ENCODE measurements at places on chromosomes 11 and 22.

DNA sequence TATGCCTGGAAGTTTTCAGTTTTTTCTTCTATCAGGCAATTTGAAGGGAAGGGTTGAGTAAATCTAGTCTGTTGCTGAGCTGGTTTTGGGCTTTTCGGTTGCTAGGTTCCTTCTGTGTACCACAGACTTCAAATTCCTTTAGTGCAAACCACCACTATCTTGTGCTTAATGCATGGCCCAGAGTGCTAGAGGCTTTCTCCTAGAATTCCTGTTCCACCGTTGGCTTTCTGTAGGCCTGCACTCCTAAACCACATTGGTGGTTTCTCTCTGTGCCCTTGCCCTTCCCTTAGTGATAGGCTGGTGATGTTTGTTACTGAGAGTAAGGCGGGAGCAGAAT lies 47.1 kb upstream of the CTSC start:
- no peak for DNase-seq

DNA sequence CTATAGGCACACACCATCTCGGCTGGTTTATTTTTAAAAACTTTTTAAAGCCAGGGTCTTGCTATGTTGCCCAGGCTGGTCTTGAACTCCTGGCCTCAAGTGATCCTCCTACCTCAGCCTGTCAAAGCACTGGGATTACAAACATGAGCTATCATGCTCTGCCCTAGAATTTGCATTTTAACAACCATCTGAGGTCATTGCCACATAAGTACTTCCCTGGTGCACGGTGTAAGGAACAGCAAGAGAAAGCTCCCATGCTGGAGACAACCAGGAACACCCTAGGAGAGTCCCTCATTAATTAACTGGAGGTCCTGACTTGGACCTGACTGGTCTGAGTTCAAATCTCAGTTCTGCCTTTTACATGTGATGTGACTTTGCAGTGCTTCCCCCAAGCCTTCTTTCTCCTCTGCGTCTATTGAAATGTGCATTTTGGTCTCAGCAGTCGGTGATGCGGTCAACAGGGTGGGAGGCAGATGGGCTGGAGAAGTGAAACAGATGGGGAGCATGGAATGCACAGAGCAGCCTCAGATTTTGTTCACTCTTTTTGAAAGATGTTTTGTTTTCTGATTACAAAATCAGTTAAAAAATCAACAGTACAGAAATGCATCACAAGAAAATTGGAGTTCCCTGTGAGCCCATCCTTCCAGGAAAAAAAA lies 146.5 kb downstream of the MYO18B start:
- DNase-seq = no peak

DNA sequence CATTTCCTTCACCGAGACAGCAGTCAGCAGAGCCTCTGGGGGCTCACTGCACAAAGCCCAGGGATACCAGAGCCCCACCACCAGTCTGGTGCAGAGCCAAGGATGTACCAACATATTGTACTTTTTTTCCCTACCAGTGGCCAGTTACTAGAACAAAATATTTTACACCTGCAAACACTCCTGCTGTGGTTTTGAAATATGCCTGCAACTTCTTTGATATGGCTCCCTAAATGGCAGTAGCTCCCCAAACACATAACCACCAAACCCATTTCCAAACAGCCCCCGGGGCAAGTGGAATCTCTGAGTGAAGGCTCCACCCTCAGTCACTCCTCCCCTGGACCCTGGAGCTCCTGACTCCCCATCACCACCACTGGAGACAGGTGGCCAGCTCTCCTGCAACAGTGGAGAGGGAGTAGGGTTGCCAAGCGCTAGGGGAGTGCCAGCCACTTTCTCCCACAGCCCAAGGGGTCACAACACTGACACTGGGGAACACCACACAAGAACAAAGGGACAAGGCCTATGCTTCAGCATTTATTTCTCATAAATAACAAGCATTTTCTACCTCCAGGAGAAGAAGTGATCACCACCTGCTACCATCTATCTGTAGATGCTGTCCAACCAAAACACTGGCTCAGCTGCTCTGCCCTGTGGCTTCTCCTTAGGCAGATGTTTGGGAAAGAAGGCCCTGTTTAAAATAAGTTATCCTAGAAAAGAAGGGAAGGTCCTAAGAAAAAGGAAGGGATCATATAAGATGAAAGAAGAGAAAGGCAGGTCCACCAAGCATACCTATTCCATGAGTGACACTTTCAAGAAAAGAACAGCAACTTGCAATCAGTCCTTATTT lies 15.1 kb downstream of the DGCR2 start:
- DNase-seq = no peak

- DNase-seq = no peak
Measured at GRCh38 chr11:128901653-128902514, 10.7 kb downstream of the KCNJ5 start.

GRCh38 chr11:114183044-114183511 lies 113.1 kb upstream of the NNMT start:
- DNase-seq = peak; percentile 60

DNA sequence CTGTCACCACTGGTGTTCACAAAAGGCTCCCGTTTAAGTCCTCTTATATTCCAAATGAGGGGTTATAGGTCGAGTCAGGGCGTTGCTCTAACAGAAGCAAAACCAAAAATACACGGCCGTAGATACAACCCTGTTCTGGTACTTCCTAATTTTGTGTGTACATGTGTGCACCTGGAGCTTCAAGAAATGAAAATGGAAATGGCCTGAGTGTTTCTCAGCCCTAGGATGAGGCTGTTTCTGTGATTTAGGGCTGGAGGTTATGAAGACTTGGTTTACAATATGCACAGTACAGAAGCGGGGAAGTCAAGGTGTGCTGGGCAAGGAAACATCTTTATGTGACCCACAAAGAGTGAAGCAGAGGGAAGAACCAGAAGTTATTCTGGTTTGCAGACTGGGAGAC lies 110.4 kb upstream of the OR4B1 start:
- DNase-seq = no peak

- DNase-seq = no peak
Measured at GRCh38 chr22:23113067-23113846, 28.5 kb downstream of the RSPH14 start.

DNA sequence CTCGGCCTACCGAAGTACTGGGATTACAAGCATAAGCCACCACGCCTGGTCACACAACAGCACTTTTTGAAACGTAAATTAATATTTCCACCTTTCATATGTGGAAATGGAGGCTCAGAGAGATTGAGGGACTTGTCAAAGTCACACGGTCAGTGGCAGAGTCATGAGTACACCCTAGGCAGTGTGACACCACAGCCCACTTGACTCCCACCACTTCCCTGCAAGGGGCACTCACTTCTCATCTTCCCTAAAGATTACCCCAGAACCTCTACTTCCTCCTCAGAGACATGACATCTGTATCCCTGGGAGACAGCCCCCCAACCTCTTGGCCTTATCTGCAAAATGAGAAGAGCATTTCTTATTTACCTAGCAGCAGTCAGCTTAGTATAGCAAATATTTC lies 16.5 kb upstream of the MYOD1 start:
- DNase-seq = no peak

GRCh38 chr11:8807544-8808225 lies 103.3 kb upstream of the AKIP1 start:
- DNase-seq = no peak

- DNase-seq = no peak
Measured at GRCh38 chr11:58629857-58630256, 7.4 kb downstream of the CNTF start.

DNA sequence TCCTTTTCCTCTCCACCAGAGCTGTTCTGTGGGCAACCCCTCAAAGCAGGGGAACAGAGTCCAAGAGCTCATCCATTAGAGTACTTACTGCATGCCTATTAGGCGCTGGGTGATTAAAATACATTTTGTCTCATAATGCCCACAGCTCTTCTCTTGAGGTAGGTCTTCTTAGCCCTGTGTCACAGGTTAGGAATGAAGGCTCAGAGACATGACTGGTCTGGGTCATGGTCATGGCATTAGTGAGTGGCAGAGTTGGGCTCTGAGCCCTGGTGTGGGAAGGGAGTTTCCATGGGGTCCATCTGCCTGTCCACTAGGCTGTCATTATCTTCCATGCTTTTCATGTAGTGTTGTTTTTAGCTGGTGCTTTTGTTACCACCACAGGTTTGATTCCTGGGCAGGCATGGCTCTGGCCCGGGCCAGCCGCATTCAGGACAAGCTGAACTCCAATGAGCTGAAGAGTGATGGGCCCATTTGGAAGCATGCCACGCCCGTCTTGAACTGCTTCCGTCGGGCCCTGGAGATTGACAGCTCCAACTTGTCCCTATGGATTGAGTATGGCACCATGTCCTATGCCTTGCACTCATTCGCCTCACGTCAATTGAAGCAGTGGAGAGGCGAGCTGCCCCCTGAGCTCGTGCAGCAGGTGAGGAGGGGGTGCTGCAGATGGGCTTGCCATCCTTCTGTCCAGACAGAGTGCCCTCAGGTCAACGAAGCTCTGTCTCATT lies 76.1 kb downstream of the CABIN1 start:
- no peak for DNase-seq

DNA sequence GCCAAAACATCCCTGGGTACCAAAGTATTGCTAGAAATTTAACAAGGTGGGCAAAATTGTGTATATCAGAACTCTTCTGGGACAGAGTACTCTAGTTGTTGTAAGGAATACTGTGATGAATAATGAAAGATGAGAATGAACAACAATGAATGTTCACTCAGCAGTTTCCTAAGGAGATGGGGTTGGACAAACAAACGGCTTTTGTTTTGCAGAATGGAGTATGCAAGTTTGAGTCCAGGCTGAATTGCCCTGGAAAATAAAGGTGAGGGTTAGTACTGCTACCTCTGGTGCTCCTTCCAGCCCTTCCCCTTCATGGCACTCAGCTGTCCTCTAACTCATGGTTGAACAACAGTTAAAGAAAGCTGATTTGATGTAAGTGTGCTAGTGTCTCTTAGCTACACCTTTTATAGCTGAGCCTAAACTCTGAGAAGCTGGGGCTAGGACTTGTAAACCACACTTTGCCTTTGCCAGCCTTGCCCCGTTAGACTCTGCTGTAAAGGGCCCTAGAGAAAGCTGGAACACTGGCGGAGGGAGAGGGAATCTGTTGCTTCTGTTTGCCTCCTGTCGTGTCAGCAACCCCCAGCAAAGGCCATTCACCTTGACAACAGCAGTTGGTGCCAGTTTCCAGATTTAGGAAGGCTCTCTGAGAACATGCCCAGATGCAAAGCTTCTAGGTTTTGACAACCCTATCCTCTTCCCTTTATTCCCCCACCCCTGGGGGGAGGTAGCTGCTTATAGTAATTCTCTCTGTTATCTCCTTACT lies 41.2 kb upstream of the POLD3 start:
- DNase-seq = no peak

- DNase-seq = no peak
Measured at GRCh38 chr11:125236072-125236825, 71.7 kb downstream of the PKNOX2 start.

DNA sequence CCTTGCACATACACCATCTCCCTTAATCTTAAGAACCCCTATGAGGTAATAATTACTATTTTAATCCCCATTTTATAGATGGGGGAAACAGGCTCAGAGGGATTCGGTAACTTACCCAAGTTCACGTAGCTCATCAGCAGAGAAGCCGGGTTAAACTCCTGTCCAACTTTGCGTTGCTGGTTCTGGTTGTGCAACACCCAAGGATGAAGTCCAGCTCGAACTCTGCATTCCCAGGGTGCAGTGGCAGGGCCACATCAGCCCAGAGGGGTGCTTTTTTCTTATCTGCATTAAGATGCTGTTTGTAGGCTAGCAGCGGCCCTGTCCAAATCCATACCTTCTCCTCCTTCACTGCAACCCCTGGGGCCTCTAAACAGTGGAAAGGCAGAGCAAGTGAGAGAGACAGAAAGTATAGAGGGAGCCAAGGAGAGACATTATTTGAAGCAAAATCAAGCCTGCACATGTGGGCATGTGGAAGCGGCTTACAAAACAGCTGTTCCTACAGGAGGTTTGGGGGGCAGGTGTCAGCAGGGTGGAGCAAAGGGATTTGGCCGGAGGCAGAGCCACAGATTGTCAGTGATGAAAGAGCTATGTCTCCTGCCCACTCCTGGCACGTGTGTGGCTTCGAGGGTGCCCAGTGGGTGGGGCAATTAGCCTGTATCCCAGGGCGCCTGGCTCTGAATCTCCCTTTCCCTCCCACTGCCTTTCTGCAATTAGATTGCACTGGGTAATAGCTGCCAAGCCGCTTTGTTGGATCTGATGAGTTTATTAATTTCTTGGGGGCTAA lies 129.5 kb upstream of the TBCEL start:
- no peak for DNase-seq

DNA sequence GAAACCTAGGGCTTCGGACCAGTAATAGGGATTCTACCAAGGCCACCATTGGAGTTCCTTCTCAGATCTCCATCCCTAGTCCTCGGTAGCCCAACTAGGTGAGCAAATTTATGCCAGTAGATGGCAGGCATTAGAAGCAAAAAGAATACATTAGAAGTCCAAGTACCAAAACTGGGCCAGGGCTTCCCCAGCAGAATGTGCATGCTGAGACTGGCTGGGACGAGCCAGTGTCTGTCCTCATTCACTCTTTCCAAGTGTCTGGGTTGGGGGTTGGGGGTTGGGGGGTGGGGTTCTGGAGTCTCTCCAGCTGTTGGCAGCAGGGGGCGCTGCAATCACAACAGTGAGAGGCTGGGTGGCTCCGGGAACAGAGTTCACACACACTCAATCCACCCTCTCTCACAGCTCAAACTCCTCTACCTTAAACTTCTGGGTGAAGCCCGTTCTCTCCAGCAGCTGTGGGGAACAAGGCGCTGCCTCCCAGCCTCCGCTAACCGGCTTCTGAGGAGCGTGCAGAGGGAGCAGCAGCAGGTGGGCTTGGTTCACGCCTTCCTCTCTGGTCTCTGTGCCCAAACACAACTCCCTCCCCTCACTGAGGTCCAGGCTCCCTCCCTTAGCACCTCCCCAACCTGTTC lies 57.5 kb downstream of the BTG4 start:
- no peak for DNase-seq

DNA sequence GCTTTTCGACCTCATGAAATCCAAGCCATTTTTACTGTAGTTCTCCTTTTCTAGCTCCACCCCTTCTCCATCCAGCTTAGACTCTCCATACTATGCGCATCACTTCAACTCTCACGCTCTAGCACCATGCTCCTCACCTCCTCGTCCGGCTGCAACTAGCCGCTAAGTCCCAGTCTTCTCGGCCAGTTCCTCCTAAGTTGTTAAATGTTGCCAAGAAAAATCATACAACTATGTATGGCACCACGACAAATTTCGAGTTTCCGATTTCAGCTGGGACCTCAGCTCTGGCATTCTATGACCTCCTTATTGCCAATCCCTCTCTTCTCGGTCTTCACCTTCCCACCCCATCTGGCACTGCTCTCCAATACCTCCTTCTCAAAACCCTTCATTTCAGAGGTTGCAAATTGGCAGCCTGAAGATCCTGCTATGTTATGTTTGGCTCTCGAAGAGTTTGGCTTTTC lies 1.0 kb downstream of the ZNF70 start:
- DNase-seq = no peak

- no peak for DNase-seq
Measured at GRCh38 chr22:31952094-31952401, 7.7 kb downstream of the YWHAH start.

- no peak for DNase-seq
Measured at GRCh38 chr11:133520707-133521106, 11.6 kb downstream of the OPCML start.

DNA sequence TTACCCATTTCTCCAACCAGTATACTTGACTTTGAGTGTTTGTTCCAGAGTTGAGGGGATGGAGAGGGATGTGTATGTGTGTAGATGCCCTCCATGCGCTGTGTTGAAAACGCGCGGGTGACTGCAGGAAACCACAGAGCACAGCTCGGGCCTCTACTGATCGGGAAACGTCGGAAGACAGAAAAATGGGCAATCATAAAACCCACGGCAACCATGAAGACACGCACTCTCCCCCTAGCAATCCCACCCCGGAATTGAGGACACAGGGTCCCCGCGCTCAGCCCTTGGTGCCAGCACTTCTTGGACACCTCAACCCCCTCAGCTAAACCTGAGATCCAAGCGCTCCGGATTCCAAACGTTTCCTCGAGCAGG lies 251 bp upstream of the UQCC3 start:
- DNase-seq = no peak

Data from T-helper 22 cell (primary cell).